A549 treated with ZK216348 at 1 μM for 4 hours (cell line): ENCODE measurements at places on chromosomes 6 and 20. TPM values are rescaled to one million over a fixed set of nuclear protein-coding genes. Genes with fewer than 3 reads are reported as not detected.

ALDH5A1 gene
- total RNA-seq, result 5.2 to 8.4 TPM (median 7.1 TPM) in 5 replicates

MLN gene
- not detected in 5 replicates for total RNA-seq

DNMT3B gene
- total RNA-seq, result 3.3 to 5.2 TPM (median 4.4 TPM) in 5 replicates

ZNF334 gene
- total RNA-seq, result not detected in 5 replicates

RAET1L gene
- total RNA-seq, result 0.32 to 0.49 TPM (median 0.38 TPM) in 3 of 5 replicates, not detected in the others

STX16 gene
- total RNA-seq, result 28.0 to 37.0 TPM (median 34.8 TPM) in 5 replicates

FLRT3 gene
- total RNA-seq, result 1.6 to 2.2 TPM (median 1.8 TPM) in 5 replicates
